ENCODE measurements at places on chromosomes 2 and 18.

- no peak overlapping the region for H3K27ac ChIP-seq
- H3K36me3 ChIP-seq: no peaks in the 10 kb centered on the region
- H3K4me3 ChIP-seq: no peak overlapping the region
- H3K27me3 ChIP-seq: no peaks in the 10 kb centered on the region
- DNase-seq: no peak
These were observed 96.4 kb downstream of the CERS6 start for GRCh38 chr2:168552450-168552856.

GRCh38 chr2:44578471-44579093 lies 216.8 kb downstream of the CAMKMT start:
- H3K36me3 ChIP-seq: no peaks in the 10 kb centered on the region
- H3K27ac ChIP-seq: no peak overlapping the region
- H3K4me1 ChIP-seq: peaks cover 22% of the 10 kb centered on the region

DNA sequence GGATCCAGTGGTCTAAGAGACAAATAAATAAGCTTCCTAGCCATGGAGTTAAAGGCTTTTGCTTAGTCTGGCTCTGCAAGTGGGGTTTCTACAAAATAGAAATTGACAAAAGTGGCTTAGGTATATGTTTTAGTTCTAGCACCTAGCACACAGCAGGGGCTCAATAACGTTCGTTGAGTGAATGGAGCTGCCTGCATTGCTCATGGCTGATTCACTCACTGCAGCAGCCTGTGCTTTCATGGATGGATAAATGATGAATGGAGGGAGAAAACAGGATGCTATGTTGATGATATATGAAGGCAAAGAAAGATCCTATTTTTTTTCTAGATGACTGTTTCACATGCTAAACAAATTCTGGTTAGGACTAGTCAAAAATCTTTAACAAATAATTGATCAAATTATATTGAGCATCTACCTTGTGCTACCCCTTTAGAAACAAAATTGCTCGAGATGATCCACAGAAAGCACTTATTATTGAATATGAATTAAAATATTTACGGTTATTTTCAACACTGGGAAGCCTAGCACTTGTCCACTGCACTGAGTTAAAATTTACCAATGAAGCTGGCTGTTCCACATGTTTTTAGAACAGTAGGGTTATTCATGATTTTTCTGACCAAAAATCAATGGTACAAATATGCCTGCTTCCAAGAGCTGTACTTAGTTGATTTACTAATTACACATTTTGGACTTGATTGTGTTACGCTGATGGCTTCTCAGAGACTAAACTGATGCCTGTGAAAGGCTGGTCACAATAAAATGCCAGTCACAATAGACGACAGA lies 39.6 kb downstream of the HDHD2 start:
- H3K36me3 ChIP-seq: peaks cover 37% of the 10 kb centered on the region
- no peak overlapping the region for H3K27ac ChIP-seq
- no peak for DNase-seq
- H3K4me3 ChIP-seq: no peak overlapping the region
- H3K4me1 ChIP-seq: no peaks in the 10 kb centered on the region

GRCh38 chr2:28986429-28986828 lies 5.3 kb downstream of the TOGARAM2 start:
- H3K4me3 ChIP-seq: no peak overlapping the region
- DNase-seq: no peak
- peaks cover 6% of the 10 kb centered on the region for H3K4me1 ChIP-seq
- H3K36me3 ChIP-seq: peaks cover 1% of the 10 kb centered on the region

DNA sequence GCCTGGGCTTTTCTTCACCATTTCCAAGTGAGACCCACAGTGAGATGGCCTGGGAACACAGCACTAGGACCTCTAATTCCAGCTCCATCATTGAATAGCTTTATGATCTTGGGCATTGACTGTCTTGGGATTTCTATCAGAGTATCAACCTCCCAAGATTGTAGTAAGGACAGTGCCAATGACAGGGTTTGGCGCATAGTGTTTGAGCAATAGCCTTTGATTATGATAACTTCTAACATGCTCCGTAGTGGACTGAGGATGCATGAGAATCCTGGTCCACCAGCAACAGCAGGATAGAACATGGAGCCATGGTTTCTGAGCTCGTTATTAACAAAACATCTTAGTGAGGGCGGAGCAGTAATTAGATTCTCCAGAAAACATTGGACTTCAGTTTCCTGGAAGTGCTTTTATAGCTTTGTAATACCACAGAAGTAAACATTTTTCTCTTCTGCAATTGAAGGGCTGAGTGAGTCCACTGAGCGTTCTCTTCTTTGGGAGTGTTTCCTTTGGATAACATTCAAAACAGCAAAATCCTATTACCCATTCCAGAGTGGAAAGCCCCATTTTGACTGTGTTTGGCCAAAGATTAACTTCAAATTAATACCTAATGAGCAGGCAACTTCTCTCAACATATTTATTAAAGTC lies 63.7 kb downstream of the IL1R2 start:
- no peak overlapping the region for H3K27ac ChIP-seq
- H3K4me3 ChIP-seq: no peak overlapping the region
- no peaks in the 10 kb centered on the region for H3K4me1 ChIP-seq
- DNase-seq: no peak
- H3K27me3 ChIP-seq: no peaks in the 10 kb centered on the region
- no peaks in the 10 kb centered on the region for H3K36me3 ChIP-seq

- H3K27me3 ChIP-seq: no peaks in the 10 kb centered on the region
- no peak overlapping the region for H3K4me3 ChIP-seq
- DNase-seq: no peak
- H3K27ac ChIP-seq: no peak overlapping the region
These were observed 363.7 kb upstream of the CHAC2 start for GRCh38 chr2:53403792-53404413.

DNA sequence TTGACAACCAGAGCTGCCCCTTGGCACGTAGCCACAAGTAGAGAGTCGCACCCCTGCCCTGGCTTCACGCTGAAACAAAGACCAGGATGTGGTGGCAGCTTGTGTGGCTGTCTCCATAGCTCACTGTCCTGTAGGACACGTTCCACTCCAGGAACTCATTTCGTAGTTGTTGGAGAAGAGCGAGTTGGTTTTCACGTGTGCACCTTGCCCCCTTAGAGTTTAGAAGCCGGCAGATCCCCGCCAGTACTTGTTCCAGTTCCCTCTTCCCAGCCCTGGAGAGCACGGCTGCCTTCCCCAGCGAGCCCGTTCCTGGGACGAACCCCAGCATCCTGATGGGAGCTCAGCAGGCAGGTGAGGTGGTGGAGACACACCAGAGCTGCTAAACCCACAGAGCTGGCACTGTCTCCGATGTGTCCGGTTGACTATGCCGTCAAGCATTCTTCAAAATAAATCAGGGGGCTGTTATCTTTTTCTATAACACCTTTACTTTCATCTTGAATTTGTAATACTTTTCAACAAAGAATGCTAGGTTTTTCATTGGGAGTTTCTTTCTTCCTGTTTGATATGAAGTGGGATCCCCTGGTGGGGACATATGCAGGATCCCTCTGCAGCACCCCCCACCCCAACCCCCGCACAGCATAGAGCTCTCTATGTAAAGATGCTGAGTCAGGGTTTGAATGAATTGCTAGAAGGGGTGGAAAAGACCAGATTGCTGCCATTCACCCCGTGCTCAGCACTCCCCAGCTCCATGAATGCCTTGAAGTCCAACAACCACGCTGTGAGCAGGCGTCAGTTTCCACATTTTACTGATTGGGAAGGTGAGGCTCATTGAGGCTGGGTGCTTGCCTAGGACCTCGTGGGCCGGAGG lies 44.5 kb downstream of the GREB1 start:
- no peaks in the 10 kb centered on the region for H3K36me3 ChIP-seq
- H3K27ac ChIP-seq: no peak overlapping the region
- no peak overlapping the region for H3K4me3 ChIP-seq
- no peak for DNase-seq

- H3K27me3 ChIP-seq: no peaks in the 10 kb centered on the region
- no peak overlapping the region for H3K4me3 ChIP-seq
- DNase-seq: no peak
- H3K27ac ChIP-seq: no peak overlapping the region
- H3K36me3 ChIP-seq: no peaks in the 10 kb centered on the region
These were observed 251.6 kb downstream of the BCL2 start for GRCh38 chr18:63067939-63068338.

- no peak for DNase-seq
- H3K36me3 ChIP-seq: no peaks in the 10 kb centered on the region
These were observed 15.9 kb upstream of the POMC start for GRCh38 chr2:25184254-25184653.

GRCh38 chr2:3612639-3613523 lies 18.0 kb downstream of the COLEC11 start:
- peak overlapping the region; percentile 51 for H3K27ac ChIP-seq

- H3K36me3 ChIP-seq: no peaks in the 10 kb centered on the region
- no peaks in the 10 kb centered on the region for H3K4me1 ChIP-seq
- H3K4me3 ChIP-seq: peak overlapping the region; percentile 17
- H3K27me3 ChIP-seq: peaks cover 27% of the 10 kb centered on the region
- no peak overlapping the region for H3K27ac ChIP-seq
These were observed 1.6 kb downstream of the SNED1 start for GRCh38 chr2:240999873-241000541.

GRCh38 chr2:216474925-216475670 lies 23.5 kb upstream of the RPL37A start:
- no peak for DNase-seq
- no peaks in the 10 kb centered on the region for H3K4me1 ChIP-seq
- no peak overlapping the region for H3K4me3 ChIP-seq
- peaks cover 37% of the 10 kb centered on the region for H3K36me3 ChIP-seq
- no peaks in the 10 kb centered on the region for H3K27me3 ChIP-seq

DNA sequence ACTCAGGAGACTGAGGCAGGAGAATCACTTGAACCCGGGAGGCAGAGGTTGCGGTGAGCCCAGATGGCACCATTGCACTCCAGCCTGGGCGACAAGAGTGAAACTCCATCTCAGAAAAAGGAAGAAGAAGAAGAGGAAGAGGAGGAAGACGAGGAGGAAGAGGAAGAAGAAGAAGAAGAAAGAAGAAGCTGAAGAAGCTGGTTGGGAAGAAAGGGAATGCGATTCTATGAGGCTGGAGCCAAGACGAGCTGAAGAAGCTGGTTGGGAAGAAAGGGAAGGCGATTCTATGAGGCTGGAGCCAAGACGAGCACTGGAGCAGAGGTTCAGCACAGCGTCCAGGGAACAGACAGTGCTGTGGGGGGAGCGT lies 30.3 kb upstream of the TAF1B start:
- H3K27ac ChIP-seq: peak overlapping the region; percentile 54
- peaks cover 6% of the 10 kb centered on the region for H3K27me3 ChIP-seq
- peaks cover 13% of the 10 kb centered on the region for H3K4me1 ChIP-seq
- H3K36me3 ChIP-seq: peaks cover 2% of the 10 kb centered on the region
- no peak overlapping the region for H3K4me3 ChIP-seq
- DNase-seq: no peak

- no peak overlapping the region for H3K4me3 ChIP-seq
- H3K27me3 ChIP-seq: no peaks in the 10 kb centered on the region
- no peak for DNase-seq
- no peaks in the 10 kb centered on the region for H3K4me1 ChIP-seq
- no peaks in the 10 kb centered on the region for H3K36me3 ChIP-seq
- no peak overlapping the region for H3K27ac ChIP-seq
These were observed 502.4 kb upstream of the TNP1 start for GRCh38 chr2:217362286-217362685.

- no peak overlapping the region for H3K27ac ChIP-seq
- no peak for DNase-seq
- H3K4me1 ChIP-seq: peaks cover 6% of the 10 kb centered on the region
- H3K36me3 ChIP-seq: peaks cover 2% of the 10 kb centered on the region
These were observed 2.4 kb upstream of the SLC8A1 start for GRCh38 chr2:40454321-40454720.

- peaks cover 46% of the 10 kb centered on the region for H3K27me3 ChIP-seq
- H3K27ac ChIP-seq: no peak overlapping the region
- H3K4me3 ChIP-seq: peak overlapping the region; percentile 58
These were observed 224.1 kb upstream of the CCDC150 start for GRCh38 chr2:196415384-196415783.

- H3K27me3 ChIP-seq: no peaks in the 10 kb centered on the region
- DNase-seq: no peak
- no peaks in the 10 kb centered on the region for H3K4me1 ChIP-seq
- H3K36me3 ChIP-seq: peaks cover 5% of the 10 kb centered on the region
- H3K4me3 ChIP-seq: no peak overlapping the region
These were observed 31.1 kb upstream of the ACTR3 start for GRCh38 chr2:113858764-113859163.

DNA sequence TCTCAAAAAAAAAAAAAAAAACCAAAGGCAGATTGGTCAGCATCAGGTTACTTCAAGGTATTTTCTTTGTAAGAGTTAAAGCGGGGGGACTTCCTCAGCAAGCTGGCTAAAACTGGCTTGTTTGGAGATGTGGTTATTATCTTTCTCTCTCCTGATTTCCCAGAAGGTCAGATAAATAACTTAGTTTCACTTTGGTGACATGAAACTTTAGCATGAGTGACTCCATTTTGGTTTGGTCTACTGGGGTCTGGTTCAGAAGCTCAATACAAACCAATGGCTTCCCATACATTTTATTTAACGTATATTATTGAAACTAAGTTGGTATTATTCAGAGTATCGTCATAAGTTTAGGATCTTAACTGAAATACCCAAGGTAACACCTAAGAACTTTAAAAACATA lies 41.6 kb upstream of the AMMECR1L start:
- no peaks in the 10 kb centered on the region for H3K27me3 ChIP-seq
- H3K4me3 ChIP-seq: no peak overlapping the region
- peaks cover 5% of the 10 kb centered on the region for H3K4me1 ChIP-seq
- no peaks in the 10 kb centered on the region for H3K36me3 ChIP-seq
- no peak overlapping the region for H3K27ac ChIP-seq

DNA sequence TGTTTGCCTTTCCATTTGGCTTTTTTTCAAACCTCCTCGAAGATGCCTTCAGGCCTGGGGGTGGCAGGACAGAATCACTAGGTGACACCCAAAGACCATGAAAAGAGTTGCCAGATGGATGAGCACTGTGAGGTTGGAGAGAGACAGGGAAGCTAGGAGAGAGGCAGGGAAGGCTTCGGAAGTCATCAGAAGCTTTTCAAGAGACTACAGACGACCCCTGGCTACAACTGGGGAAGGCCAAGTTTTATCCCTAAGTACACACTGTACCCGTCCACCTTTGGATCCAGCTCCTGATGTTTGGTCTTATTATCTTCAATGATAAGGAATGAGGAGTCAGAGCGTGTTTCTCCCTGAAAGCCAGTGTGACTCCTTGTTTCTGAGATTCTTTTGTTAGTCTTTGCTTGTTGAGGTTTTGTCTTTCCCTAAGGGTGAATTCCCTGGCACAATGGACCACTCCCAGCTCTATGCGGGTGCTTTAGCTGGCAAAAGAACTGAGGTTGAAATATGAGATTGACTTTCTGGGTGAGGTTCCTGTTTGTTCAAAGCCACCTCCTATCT lies 33.4 kb upstream of the SLC9A2 start:
- peaks cover 60% of the 10 kb centered on the region for H3K27me3 ChIP-seq
- DNase-seq: no peak
- H3K4me1 ChIP-seq: peaks cover 5% of the 10 kb centered on the region
- H3K27ac ChIP-seq: no peak overlapping the region

- peaks cover 13% of the 10 kb centered on the region for H3K36me3 ChIP-seq
- no peak for DNase-seq
- H3K4me1 ChIP-seq: peaks cover 32% of the 10 kb centered on the region
- H3K27ac ChIP-seq: no peak overlapping the region
- no peak overlapping the region for H3K4me3 ChIP-seq
These were observed 2.4 kb upstream of the MFF start for GRCh38 chr2:227322530-227323205.

GRCh38 chr18:67282796-67283195 lies 233.7 kb downstream of the DSEL start:
- H3K27ac ChIP-seq: no peak overlapping the region
- DNase-seq: no peak
- H3K4me1 ChIP-seq: no peaks in the 10 kb centered on the region
- H3K4me3 ChIP-seq: no peak overlapping the region
- H3K36me3 ChIP-seq: no peaks in the 10 kb centered on the region

- H3K4me3 ChIP-seq: no peak overlapping the region
- no peak for DNase-seq
- H3K4me1 ChIP-seq: peaks cover 4% of the 10 kb centered on the region
- H3K27ac ChIP-seq: no peak overlapping the region
These were observed 50.1 kb downstream of the HS1BP3 start for GRCh38 chr2:20600756-20601325.

All from central memory CD8-positive, alpha-beta T cell (primary cell).